Stimulated activated CD4-positive, alpha-beta T cell treated with anti-CD3 and anti-CD28 coated beads, TNF-alpha, amount 100 ng/mL, for 1 hour (primary cell): ENCODE measurements at places on chromosomes 12 and 14.

DNA sequence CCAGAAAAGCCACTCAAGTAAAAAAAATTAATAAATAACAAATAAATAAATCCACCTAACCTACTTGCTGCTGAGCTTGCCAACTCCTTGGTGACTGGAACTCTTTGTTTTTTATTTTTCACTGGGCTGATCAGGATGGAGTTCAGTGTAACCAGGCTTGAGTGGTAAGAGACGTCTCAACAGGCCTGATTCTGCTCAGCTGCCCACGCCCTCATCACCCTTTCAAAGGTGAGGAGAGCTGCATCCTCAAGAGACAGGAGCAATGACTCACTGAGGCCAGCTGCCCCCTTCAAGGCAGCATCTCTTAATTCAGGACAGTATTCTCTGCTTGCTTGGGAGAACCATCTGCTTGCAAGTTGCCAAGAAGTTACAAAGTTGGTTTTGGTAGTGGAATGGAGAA lies 111.9 kb upstream of the CPM start:
- DNase-seq = no peak

DNA sequence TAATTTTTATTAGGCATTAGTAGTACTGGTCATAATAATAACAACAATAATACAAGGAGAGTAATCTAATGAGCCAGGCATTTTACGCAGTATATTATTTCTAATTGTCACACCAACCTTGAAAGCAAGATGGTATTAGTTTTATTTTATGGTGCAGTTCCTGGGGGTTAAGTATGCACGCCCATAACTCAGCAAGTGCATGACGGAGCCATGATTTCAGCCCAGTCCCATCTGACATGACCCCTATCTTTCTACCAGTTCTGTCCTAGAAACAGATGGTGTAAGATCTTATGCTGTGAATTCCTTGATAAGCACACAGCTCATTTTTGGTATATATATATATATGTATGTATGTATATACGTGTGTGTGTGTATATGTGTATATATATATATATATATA lies 106.0 kb downstream of the AEBP2 start:
- no peak for DNase-seq

- DNase-seq = no peak
Measured at GRCh38 chr14:74438351-74438915, 12.4 kb upstream of the SYNDIG1L start.

GRCh38 chr12:129870796-129871195 lies 33.0 kb downstream of the TMEM132D start:
- no peak for DNase-seq

DNA sequence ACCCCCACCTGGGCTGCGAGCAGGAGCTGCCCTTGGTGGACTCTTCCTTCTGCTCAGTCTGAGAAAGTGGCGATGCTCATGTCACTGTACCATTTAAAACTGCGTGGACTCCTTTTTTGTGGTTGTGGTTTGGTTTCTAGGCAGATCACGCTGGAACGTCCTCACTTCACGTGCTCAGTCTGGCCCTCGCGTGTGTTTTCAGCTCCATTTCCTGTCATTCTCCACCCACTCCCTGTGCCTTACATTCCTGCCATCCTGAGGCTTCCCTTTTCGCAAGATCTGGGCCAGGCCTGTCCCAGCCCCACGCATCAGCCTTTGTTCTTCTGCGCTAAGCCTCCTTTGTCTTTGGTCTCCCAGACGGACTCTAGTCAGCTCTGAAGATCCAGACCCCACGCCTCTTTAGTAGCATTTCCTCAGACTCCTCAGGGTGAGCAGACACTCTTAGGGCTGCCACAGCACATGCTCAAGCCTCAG lies 105.4 kb downstream of the FBXL14 start:
- DNase-seq = no peak

DNA sequence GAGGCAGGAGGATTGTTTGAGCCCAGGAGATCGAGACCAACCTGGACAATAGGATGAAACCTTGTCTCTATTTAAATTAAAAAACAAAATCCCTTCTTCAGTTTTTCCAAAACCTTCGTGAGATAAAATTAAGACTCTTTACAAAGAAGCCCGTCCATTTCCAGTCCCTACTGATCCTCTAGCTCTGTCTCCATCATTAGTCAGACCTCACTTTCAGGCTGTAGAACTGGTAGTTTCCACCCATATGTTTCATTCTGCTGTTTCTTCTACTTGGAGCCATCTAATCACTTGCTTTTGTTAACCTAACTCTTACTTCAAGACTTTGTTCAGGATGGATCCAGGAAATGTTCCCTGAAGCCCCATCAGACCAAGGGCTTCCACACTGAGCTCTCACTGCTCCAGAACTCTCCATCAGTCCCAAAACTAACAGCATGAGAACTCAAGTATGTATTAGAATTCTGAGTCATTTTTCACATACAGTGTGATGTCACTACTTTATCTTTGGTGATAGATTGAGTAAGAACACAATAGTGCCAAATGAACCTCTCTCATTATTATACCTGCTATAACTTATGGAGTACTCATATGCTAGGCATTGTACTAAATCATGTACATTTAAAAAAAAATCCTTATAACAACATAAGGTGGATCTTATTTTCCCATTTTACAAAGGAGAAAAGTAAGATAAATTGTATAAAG lies 90.8 kb downstream of the PRICKLE1 start:
- DNase-seq = no peak

DNA sequence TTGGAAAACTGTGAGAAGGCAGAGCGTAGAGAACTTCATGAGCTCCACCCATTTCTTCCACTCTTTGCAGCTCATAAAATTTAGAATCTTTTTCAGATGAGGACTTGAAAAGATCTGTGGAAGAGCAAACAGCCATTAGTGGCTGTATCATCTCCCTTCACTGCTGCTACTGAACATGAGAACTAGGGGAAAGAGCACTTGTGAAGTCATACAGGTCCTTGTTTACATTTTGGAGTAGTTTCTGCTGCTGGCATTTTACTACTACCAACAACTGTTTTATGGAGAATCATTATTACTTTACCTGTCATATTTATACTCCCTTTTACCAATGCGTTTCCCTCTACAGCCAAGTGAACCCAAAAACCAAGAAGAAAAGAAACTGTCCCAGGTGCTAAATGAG lies 41.0 kb downstream of the RPGRIP1 start:
- no peak for DNase-seq

- no peak for DNase-seq
Measured at GRCh38 chr12:88549929-88550328, 30.3 kb downstream of the KITLG start.

GRCh38 chr12:108779998-108780688 lies 48.8 kb upstream of the CORO1C start:
- no peak for DNase-seq

- no peak for DNase-seq
Measured at GRCh38 chr14:68777644-68778043, 15.2 kb downstream of the ZFP36L1 start.

DNA sequence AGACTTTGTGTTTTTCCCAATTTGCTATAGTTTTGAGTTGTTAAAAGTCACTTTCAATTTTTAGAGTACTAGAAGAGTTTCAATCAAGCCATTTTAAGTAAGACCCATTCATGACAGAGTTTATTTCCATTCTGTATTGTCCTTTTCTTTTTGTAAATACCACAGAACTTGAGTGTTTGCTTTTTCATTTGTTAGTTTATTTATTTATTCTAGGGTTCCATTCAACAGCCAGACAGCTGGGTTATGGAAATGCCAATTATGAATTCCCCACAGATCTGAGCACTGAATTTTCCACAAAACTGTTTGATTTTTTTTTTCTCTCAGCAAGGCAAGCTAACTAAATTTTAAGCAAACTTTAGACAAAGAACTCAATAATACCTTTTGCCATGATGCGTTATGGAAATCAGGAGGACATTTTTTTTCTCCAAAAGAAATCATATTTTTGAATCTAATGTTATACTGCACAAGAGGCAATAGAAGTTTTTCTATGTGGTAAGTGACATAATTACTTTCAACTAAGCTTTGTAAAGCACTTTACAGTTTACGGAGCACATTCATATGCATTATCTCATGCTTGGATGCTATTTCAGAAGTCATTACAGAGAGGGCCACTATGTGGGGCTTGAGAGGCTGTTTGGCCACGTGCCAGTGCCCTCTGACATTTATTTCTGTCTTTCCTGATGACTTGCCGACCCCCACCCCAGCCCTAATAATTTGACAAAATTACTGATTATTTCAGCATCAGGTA lies 181.5 kb downstream of the VRK1 start:
- no peak for DNase-seq

DNA sequence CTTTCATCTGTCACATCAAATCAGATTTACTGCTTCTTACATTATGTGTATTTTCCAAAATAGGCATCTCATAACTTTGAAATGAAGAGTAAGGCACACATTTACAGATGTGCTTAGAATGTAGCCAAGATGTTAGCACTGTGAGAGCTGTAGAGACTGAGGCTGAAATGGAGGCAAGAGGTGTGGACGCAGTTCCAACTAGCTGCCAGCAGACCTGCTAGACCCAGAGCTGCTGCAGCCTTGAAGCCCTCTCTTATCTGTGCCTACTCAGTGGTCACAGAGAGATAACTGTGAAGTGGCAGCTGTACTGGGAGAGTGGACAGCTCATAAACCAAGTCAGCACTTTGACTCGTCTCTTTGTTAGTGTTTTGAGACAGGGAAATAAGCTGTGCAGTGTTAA lies 470.9 kb downstream of the CCER1 start:
- no peak for DNase-seq

DNA sequence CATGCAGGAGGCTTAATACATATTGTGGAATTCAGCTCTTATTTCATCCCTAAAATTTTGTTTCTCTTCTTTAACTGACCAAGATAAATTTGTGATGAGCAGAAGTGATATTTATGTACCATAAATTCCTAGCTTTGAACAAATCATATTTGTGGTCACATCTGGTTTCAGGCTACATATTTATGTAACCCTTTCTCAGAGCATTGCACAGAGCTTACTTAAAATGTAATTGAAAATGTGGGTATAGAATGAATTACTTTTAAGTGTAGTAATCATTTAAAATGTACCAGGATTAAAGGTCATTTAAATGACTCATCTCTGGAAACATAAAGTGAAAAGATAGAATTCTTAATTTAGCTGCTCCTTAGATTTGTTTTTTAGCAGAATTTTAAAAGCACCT lies 129.9 kb upstream of the FRMD6 start:
- no peak for DNase-seq

- DNase-seq = no peak
Measured at GRCh38 chr12:6730169-6730568, 6.3 kb downstream of the COPS7A start.

GRCh38 chr14:104450811-104451401 lies 128.7 kb upstream of the C14orf180 start:
- DNase-seq = no peak

- DNase-seq = no peak
Measured at GRCh38 chr12:70507442-70507841, 129.8 kb downstream of the PTPRB start.

GRCh38 chr14:87840906-87841305 lies 152.1 kb downstream of the GALC start:
- DNase-seq = no peak

DNA sequence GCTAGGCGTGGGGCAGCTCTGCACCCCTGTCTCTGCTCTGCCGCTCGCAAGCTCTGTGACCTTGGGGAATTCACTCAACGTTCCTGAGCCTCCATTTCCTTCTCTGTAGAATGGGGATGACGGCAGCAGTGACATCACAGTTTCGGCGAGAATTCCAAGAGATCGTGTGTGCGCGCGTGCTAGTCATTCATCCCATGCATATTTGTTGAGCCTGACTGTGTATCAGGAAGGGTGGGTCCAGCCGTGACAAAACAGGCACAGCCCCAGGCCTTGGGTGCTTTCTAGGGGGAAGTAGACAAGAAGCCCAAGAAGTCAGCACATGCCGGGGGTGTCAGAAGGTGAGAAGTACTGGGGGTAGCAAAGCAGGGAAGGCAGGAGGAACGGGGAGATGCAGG lies 145.6 kb upstream of the NCOR2 start:
- no peak for DNase-seq

- DNase-seq = no peak
Measured at GRCh38 chr12:21336656-21337055, 1.9 kb upstream of the SLCO1A2 start.

DNA sequence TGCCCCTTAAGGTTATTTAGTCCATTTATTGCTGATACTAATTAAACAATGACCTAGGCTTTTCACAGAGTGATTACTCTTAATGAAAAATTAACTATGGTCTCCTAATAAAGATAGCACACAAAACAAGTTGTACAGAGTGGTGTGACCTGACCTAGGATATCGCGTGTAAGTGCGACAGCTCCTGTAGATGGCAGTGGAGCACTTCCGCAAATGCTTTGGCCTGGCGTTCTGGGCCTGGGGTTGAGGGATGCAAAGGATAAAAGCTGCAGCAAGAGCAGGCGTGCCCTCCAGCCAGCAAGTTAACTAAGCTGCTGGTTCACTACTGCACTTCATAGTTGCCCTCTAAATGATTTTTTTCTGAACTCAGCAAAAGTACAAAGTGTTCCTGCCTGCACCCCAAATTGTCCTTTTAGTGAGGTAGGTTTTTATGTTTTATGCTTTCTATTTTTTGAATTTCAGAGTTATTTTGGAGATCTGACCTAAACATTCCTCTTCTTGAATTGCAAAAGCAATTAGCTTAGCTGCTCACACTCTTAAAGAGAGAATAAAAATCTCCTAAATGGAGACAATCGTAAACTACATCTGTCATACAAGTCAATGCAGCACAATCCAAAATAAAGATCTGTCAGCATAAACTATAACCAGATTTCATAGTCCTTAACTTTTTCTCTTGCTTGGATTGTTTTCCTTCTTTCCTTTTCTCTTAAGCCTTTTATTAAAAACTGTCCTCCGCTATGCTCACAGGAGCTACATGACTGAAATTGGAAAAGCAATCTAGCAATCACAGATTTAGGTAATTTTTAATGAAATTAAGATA lies 379.6 kb downstream of the LRIG3 start:
- no peak for DNase-seq

GRCh38 chr12:132771126-132771838 lies 9.7 kb upstream of the ANKLE2 start:
- peak; percentile 15 for DNase-seq

DNA sequence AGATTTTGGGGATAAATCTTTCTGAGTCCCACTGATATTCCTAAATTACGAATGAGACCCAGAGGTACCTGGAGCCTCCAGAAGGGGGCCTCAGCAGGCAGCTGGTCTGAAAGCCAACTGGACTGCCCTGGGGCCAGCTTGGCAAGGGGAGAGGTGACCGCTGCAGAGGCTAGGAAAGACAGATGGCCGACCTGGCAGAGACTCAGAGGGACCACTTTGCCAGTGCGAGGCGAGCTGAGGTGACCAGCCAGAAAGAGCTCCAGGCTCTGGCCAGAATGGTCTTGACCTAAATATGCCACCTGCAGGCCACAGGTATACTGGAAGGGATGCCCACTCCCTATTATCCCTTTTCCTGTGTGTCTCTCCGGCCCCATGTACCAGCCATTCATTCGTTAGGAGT lies 256.8 kb upstream of the GARIN6 start:
- DNase-seq = no peak
